ENCODE measurements at places on chromosomes 5 and 9.

- no peak for DNase-seq
These were observed 284.8 kb upstream of the GRAMD2B start for GRCh38 chr5:126138281-126138931.

- DNase-seq, result no peak
These were observed 1163.6 kb downstream of the CDH12 start for GRCh38 chr5:21689587-21689986.

- no peak for DNase-seq
These were observed 317.3 kb downstream of the TAF11L14 start for GRCh38 chr5:17951392-17952169.

- no peak for DNase-seq
These were observed 39.6 kb downstream of the CDKL3 start for GRCh38 chr5:134327327-134327726.

GRCh38 chr9:105118636-105119035 is 125.8 kb upstream of the SLC44A1 start:
- DNase-seq, result no peak

DNA sequence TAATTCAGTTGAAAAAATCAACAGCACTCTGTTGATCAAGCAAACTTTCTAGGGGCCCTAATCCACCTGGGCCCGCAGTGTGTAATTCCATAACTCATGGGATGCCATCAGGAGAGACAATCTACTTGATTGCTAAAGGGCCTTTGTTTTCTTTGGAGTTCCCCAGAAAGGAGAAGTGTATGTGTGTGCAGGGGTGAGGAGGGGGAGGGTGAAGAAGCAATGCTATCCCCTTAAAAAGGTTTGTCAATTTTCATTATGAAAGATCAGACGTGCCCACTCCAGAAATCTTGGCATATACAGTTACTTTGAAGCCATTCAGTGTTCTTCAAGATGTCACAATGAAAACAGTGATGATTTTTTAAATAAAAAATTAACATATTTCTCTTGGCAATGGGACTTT is 6.2 kb downstream of the PARP8 start:
- no peak for DNase-seq

DNA sequence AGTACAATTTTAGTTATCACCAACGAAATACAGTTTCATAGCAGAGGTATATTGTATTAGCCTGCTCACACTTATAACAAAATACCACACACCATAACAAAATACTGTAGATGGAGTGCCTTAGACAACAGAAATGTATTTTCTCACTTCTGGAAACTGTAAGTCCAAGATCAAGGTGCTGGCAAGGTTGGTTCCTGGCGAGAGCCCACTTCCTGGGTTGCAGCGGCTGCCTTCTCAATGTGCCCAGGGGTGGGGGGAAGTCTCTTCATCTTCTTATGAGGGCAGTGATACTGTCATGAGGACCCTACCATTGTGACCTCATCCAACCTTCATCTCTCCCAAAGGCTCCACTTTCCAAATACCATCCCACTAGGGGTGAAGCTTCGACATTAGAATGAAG is 30.5 kb upstream of the GADD45G start:
- DNase-seq, result no peak

DNA sequence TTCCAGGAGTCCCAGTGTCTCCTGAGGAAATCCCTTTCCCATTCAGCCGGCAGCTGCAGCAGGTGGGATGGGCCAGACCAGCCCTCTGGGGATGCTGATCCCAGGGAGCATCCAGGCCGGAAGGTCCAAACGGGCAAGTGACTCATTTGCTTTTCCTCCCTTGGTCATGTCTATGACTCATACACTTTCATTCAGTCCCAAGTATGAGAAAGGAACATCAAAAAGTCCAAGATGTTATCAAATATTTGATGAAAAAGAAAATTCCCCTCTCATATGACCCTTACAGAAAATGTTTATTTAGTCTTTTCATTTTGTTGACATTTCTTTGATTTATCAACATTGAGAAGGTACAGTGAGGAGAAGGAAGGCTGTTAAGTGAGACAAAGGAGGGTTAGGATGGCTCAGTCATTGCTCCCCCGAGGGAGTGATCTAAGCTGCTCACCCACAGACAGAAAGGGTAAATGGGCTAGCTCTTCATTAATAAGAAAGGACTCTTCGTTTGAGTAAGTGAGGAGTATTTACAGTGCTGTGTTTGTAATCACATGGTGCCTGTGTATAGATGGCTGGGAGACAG is 117.6 kb upstream of the ANKRD55 start:
- DNase-seq, result no peak

- DNase-seq, result no peak
These were observed 108.4 kb upstream of the PRSS3 start for GRCh38 chr9:33686942-33687341.

DNA sequence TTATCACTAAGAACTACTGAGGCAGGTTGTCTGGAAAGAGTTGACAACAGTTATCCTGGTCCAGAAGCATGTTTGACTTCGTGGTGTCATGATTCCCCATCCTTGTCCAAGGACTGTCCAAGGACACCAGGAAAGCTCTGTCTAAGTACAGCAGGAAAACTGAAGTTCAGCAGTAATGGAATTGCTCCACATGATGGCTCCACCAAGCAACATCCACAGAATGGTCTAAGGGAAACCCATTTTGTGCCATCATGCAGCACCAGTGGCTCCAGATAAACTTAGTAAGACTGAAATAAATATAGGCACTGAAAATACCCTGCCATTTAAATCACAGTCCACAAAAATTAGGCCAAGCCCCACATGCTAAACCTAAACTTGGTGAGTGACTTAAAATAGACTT is 192.8 kb downstream of the CDH18 start:
- no peak for DNase-seq

DNA sequence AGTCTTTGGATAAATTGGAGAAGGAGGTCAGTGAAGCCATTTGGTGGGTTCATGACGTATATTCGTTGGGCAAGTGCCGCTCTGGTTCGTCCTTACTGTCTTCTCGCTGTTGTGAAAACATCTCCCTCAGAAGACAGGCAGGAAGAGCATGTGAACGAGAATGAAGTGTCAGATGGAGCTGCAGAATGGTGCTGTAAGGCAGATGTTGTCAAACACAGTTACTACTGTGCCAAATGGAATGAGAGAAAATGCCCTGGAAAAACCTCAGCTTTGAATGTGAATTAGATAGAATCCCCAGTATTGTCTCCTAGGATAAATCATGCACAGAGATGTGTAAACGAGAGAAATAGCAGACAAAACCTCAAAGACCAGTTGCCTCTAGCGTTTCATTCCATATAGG is 121.5 kb downstream of the CAMK4 start:
- no peak for DNase-seq

- no peak for DNase-seq
These were observed 629 bp upstream of the CD74 start for GRCh38 chr5:150413176-150413901.

DNA sequence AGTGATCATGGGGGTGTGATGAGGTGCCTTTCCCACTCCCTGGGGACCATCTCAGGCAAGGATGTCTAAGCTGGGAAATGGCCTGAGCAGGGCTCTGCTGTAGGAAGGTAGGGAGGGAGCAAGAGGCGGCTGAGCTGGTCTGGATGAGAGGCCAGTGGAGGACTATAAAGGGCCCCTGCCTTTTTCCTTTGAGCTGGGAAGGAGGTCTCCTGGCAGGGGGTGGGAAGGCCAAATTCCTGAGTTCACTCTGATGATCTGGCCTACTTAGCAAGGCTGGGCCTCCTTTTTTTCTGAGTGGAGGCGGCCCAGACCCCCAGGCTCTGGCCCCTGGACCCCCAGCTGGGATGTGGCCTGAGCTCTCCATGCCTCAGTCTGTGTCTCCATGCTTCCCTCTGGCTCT is 14.3 kb upstream of the PITX1 start:
- no peak for DNase-seq

DNA sequence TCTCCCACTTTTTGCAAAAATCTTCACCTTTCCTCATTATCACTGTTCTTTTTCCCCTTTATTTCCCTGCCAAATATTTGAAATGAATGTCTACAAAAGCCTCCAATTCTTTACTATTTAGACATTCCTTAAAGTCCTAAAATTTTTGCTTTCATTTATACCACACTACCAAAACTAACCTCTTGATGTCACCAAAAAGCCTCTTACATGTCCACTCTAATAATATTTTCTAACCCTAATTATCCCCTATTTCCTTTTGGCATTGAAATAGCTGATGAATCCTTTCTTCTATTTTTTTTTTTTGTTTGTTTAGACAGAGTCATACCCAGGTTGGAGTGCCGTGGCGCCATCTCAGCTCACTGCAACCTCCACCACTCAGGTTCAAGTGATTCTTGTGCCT is 32.3 kb upstream of the NRG2 start:
- no peak for DNase-seq

- DNase-seq, result no peak
These were observed 14.7 kb upstream of the LCP2 start for GRCh38 chr5:170312301-170312595.

DNA sequence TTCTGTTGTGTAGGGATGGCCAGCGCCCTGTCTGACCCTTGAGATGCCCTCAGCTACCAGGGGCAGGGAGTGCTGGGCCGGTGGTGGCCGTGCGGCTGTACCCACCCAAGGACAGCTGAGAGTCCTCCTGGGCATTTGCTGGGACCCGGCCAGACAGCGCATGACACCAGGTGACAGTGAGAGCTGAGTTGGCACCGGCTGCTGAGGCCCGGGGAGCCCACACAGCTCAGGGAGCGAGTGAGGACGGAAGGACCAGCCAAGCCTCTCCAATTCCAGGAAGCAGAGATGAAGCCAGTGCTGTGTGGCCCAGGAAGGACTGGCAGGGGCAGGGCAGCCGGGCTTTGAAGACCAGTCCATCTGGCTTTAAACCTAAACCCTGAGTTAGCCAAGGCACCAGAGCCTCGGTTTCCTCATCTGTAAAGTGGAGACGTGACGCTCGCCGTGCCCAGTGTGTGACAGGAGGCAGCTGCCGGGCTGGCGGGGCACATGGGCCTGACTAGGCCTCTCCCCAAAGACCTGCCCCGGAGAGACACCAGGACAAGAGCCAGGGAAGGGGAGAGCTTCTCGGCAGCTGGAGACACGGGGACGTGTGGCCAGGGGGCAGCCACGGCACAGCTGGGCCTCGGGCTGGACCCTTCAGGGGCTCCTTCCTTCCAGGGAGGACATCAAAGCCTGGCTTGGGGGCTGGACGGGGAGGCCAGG is 3.0 kb upstream of the AGPAT2 start:
- DNase-seq, result no peak

- no peak for DNase-seq
These were observed 6.5 kb downstream of the ADAMTS16 start for GRCh38 chr5:5146530-5147160.

GRCh38 chr9:86958203-86958602 is 10.9 kb upstream of the GAS1 start:
- no peak for DNase-seq

All from stimulated activated CD8-positive, alpha-beta memory T cell treated with anti-CD3 and anti-CD28 coated beads, Interleukin-12 subunit alpha, Interleukin-12 subunit beta, amount 100 ng/mL, for 4 hours (primary cell).